ENCODE measurements at places on chromosomes 2 and 18.
A peak's percentile ranks its signal among the peaks of the same experiment; 100 is the strongest.

- peak; percentile 66 for DNase-seq
Measured at GRCh38 chr2:195658541-195658890, 1.5 kb downstream of the SLC39A10 start.

DNA sequence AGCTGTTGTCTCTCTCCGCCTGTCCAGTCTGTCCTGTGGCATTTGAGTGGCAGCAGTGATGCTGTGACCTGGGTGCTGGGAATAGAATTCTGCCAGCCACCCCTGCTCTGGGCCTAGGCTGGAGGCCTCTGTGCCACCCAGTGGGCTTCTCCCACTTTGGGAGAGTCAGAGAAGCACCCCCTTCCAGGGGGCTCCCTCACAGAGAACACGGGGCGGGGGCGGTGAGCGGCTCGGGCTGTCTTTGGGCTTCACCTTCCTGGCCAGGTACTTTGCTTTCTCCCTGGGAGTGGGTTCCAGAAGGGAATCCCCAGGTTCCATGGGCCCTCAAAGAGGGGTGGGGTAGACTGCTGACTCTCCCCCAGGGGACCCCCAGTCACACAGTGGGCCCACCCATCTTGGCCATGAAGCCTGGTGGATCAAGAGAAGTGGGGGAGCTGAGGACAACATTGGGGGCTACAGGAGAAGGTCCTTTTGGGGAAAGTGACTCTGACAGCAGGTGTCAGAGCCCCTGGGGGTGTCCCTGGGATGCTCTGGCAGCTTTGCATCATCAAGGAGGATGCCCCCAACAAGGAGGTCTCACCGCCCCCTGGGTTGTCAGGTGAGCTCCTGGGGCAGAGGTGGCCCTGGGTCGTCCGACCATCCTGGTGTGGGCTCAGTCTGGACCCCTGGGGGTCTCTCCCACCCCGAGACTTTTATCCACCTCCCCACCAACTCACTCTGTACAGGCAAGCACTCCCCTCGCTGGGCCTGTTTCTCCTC is 18.8 kb upstream of the BOK start:
- no peak for DNase-seq

GRCh38 chr2:222290736-222291484 is 7.9 kb downstream of the PAX3 start:
- no peak for DNase-seq

DNA sequence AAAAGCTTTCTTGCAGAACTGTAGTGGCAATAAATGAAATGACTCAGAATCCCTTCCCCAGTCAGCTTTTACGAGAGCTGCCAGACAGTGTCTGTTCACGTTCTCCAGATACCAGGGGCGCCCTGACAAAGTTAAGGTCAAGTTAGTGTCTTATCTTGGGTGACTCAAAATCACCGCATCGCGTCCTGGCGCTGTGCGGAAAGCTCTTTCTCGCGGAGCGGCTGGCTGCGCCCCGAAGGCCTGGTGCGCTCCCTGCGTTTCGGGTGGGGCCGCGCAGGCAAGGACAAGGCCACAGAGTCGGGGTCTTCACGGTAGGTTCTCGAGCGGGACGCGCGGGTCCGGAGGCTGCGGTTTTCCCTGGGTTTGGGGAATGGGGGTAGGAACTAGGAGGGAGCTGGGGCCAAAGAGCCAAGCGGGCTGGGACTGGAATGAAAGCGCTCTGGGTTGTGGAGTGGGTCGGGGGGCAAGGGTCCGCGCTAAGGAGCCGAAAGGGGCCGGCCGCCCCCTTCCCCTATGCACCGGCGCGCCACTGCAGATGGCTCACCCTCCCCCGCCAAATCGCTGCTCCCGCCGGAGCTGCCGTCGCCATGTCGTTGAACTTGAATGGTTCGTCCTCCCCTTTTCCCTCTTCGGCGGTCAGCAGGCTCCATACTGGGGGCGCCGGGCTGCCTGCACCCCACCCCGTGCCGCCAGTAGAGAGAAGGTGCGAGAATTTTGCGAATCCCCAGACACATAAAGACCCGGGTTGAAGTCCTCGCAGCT is 2.6 kb upstream of the HOXD11 start:
- no peak for DNase-seq

DNA sequence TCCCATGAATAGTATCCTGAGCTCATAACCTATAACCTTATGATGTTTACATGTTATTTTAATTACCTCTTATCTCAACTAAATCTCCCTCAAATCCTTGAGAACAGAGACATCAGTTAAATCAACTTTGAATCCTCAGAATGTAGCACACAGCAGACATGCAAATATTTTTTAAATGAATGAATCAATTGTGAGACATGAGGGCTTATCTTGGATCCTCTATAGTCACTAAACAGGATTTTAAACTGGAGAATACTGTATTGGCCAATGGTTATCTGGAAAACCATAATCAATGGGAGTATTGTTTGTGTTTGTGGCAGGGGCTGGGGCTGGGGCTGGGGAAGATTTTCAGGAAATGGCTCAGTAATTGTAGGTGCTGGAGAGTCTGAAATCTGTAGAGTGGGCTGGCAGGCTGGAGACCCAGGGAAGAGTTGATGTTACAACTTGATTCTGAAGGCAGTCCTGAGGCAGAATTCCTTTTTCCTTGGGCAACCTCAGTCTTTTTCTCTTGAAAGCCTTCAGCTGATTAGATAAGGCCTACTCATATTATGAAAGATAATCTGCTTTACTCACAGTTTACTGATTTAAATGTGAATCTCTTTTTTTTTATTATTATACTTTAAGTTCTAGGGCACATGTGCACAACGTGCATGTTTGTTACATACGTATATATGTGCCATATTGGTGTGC is 106.3 kb downstream of the NCOA1 start:
- DNase-seq = no peak

GRCh38 chr2:10042301-10043161 is 819 bp upstream of the KLF11 start:
- DNase-seq = peak; percentile 57

DNA sequence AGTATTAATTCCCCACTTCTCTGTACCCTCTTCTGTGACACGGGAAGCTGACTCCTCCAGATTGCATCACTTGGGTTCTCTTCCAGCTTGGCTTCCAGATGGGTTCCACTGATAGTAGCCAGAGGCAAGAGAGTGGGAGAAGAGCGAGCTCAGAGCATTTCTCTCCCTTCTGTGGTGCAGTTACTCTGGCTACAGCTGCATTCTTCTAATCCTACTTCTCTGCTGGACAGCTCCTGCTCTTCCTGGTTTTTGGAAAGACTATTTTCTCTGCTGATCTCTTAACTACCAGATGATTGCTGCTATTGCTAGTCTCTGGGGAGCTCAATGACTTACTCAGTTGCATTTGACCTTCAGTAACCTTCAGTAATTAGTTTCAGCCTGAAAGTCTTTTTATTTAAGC is 187.5 kb upstream of the MAP2 start:
- no peak for DNase-seq

DNA sequence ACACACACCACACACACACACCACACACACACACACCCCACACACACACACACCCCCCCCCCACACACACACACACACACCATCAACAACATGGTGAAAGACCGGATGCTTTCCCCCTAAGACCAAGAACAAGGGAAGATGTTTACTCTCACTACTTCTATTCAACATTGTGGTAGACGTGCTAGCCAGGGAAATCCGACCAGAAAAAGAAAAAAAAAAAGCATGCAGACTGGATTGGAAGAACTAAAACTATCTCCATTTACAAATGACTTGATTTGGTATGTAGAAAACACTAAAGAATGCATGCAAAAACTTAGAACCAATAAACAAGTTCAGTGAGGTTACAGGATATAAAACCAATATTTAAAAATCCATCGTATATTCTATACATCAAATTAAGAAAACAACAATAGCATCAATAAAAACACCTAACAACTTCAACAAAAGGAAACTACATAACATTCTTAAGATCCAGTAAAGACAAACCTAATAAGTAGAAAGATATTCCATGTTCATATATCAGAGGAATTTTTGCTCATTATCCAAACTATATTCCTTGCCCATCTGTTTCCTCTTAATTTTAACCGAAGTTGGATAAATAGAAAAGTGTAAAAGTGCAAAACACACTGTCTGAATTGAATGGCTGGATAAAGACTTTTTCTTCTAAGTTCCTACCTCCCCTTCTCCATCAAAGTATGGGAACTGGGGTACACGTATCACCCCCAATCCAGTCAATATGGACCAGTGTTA is 51.5 kb upstream of the RNU4ATAC start:
- DNase-seq = no peak

DNA sequence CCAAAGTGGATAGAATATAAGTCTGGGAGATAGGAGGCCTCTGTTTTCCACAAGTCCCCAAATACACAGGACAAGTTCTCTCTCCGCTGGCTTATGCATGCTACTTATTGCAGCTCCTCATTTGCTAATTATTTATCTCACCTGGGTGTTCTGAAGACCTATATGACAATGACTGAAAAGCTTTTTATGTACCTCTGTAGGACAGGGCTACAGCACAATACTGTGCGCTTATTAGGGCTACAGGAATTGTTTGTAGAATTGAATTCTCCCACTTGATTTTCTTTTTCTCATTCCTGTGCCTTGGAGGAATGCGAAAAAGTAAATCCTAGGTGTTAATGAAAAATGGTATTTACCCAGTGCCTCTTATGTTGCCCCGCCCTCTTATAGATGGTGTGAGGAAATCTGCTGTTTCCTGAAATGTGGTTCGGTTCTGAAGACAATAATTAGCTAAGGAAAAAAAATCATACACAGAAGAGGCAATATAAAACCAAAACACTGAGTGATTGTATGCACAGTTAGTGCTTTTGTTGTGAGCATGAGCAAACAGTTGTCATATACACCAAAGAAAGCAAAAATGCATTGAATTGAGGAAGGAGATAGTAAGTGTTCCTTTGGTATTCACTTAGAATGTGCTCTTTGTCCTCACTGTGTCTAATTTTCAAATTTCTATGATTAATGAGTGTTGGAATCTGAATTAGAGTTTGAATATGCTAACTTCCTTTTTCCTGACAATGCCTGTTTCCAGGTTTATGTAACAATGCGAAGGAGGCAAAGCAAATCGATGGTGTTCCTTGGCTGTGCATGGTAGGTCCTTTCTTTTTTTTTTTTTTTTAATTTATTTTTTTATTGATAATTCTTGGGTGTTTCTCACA is 78.7 kb upstream of the PNPT1 start:
- DNase-seq = no peak

DNA sequence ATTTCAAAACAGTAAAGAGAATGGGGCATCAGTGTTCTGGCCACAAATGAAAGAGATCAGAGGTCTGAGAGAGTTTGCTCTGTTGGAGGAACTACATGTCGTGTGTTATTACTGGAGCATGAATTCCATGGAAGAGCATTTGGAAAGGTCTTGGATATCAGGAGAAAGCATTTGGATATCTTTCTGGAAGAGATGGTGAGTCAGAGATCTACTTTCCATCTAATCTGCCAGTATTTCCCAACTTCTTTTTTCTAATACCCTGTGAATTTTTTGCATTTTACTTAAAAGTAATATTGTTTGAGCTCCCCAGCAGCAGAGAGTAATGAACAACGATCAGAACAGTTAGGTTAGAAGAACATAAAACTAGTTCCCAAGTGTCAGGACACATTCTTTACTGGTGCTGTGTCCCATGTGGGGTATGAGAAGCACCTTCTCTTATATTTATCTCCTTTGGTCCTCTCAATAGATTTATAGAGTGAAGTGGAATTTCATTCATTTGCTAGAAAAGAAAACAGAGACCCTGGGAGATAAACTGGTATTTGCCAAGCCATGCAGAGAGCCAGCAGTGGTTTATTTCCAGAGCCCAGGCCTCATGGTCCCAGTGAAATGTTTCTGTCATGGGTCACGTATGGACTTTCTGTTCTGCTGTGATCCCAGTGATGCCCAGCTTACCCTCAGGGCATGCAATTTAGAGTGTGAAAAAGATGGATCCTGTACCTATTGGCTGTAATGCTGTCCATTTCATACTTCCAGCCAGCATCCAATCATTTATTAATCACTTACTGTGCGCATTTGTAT is 130.8 kb upstream of the NT5C1B start:
- DNase-seq = no peak

DNA sequence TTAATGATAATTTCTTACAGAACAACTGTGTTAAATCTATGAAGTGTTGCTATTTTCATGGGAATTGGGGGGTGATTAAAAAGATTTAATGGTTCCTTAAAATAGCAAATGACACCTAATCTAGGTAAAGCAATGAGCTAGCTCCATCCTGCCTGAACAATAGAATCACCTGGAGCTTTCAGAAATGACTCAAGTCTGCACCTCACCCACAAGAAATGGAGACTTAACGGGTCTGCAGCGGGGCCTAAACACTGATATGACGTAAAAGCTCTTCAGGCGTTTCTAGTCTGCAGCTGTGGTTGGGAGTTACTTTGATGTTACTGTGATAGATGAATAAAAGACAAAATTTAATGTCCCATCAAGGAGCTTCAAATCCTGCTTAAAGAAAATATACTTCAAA is 328.2 kb downstream of the RND3 start:
- no peak for DNase-seq

DNA sequence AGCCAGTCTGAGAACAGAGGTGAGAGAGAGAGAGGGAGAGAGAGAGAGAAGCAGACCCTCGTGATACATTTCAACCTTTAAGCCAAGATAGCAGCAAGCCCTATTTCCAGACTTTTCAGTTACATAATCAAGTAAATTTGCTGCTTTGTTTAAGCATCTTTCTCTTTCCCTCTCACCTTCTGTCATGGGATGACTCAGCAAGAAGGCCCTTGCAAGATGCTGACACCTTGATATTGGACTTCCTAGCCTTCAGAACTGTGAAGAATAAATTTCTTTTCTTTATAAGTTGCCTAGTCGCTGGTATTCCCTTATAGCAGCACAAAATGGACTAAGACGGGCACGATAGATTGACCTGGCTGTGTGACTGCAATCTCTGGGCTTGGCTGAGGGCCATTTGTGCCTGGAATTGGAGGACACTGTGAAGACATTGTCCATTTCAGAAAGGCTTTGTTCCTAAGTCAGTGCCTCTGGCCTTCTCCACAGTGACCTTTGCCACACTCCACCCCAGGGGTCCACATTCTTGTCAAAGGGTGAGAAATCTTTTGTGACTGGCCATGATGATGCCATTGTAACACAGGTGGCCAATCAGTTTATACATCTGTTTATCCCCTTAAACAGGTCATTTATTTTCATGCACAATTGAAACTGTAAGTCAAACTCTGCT is 51.3 kb upstream of the ITSN2 start:
- DNase-seq = no peak

- DNase-seq = no peak
Measured at GRCh38 chr18:79644666-79645057, 34.9 kb upstream of the CTDP1 start.

GRCh38 chr18:37483984-37484819 is 81.4 kb downstream of the CELF4 start:
- DNase-seq = no peak

Measured in CD4-positive, alpha-beta T cell treated with Interferon alpha-2 for 1 hour (primary cell).